ENCODE measurements at places on chromosomes 11 and 22.

DNA sequence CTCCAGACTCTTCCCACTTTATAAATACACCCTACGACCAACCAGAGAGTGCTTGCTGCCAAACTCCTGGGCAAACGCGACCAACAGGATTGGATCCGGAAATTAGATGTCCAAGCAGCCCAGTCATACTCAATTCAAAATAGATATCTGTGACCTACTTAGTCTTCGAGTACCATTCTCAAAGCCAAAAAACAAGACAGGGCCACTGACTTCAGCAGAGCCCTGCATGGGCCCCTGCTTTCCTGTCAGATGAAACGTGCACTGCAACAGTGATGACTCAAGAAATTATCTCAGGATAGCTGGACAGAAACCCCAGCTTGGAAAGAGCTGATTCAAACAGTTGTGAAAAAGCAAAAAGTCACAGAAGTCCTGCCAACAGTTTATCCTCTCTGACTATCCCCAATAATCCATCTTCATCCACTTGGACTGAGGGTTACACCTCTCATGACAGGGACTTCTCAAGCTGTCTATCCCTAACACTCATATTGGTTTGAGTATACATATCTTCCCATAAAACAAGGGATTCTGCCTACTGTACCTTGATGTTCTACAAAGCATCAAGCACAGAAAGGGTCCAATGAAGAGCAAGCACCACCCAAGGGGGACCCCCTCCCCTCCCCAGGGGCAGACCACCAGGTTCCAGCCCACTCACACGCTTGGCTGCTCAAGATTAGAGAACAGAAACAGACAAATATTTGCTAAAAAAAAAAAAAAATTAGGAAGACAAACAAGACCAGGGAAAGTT is 17.4 kb downstream of the SMCO4 start:
- DNase-seq, result no peak

- DNase-seq, result no peak
Observed at GRCh38 chr11:96287822-96288439, 55.1 kb downstream of the MAML2 start.

DNA sequence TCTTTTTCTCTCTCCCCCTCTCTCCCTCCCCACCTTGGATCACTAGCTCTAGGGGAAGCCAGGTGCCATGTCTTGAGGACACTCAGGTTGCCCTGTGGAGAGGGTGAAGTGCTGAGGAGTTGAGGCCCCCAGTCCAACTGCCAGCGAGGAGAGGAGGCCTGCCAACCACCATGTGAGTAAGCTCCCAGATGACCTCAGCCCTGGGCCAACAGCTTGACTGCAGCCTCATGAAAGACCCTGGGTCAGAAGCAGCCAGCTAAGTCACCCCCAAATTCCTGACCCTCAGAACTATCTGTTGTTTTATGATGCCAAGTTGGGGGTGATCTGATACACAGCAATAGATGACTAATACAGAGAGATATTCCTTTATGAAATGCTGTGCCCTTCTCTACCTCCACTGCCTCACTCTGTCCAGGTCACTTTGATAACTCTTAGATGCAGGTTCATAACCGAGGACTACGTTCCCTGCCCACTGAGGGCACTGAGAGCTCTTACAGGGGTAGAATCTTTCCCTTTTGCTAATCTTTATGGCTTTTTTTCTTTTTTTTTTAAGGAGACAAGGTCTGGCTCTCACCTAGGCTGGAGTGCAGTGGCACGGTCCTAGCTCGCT is 8.0 kb downstream of the ARFGAP3 start:
- no peak for DNase-seq

- no peak for DNase-seq
Observed at GRCh38 chr22:27609451-27609888, 192.1 kb downstream of the MN1 start.

Data from iPS DF 19.7 (cell line).